ENCODE measurements at places on chromosomes 7 and 10.

DNA sequence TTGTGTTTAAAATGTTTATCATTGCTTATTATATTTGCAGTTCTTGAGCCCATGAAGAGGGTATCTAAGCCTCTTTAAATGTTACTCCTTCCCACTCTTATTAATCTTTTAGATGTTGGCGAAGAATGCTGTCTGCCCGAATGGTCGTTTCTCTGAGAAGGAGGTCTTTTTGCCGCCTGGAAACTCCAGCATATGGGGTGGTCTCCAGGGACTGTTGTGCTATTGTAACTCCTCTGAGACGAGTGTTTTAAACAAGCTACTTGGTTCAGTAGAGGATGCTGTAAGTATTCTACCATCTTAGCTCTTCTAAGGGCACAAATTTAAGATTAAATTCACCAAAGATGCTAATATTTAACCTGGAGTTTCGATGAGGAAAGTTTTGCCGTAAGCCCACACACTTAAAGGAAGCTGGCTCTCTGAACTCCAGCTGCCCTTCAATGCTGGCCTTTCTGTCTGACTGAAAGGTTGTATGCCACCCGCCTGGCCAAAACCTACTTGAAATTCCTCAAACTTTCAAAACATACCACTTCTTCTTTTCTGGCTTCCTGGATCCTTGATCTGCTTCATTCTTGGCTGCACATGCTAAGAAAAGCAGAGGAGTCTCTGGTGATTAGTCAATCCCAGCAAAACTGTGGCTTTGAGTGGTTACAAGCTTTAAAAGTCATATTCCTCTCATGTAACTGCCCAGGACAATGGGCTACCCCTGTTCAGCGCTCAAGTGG lies 74.7 kb downstream of the ABCA13 start:
- DNase-seq: no peak

- peak; percentile 95 for DNase-seq
These were observed 355.2 kb upstream of the LRGUK start for GRCh38 chr7:133771788-133772419.

DNA sequence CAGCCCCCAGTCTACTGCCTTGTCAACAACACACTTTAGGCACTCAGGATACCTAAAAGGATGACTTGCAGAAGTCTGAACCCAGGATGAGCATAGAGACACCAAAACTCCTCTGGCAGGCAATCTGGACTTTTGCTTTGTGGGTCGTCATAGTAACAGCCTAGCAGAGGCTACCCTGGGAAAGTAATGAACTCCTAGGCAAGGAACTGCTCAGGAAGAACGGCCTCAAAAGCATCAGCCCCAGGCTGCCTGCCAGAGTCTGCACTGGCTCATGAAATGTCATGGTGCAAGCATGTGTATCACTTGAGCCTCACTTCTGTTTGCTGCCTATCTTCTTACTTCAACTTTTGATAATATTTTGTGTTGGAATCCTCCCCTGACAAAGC lies 715.1 kb downstream of the GRID1 start:
- no peak for DNase-seq

- no peak for DNase-seq
These were observed 170.1 kb downstream of the PKD1L1 start for GRCh38 chr7:47778153-47778661.

DNA sequence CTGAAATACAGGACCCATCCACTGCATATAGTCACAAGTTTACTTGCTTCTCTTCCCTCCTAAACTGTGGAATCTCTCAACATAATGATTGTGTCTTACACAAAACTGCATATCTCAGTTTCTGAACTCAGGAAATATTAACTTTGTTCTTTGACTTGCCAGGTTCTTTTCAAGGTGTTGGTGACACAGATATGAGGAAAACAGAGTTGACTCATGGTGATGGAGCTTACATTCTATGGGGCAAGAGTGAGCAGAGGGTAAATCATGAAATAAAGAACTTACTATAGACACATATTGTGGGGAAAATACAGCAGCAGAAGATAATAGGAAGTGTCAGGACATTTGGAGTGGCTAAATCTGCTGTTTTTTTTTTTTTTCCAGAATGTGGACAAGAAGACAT lies 72.5 kb upstream of the IGFBP3 start:
- DNase-seq: no peak

GRCh38 chr10:31219306-31219705 lies 99.7 kb upstream of the ZEB1 start:
- no peak for DNase-seq

GRCh38 chr10:43229208-43230061 lies 37.4 kb downstream of the RASGEF1A start:
- no peak for DNase-seq

GRCh38 chr7:143299840-143300239 lies 11.7 kb downstream of the CASP2 start:
- DNase-seq: peak; percentile 3

GRCh38 chr10:36026656-36027390 lies 384.7 kb upstream of the FZD8 start:
- DNase-seq: no peak

DNA sequence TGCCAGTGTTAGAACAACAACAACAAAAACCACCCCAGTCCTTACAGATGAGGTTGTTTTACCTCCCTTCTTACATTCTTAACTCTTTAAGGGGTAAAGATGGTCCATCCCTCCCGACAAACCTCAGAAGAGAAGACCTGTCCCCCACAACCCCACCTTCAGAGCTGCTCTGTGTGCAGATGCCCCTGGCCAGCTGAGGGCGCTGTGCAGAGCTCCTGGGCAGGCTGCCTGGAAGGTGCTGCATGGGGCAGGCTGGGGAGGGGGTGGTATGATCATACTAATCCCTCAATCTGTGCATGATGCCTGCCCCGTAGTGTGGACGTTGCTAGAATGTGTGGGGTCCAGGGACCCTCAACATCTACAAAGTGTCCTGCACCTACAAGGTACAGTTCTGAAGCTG lies 387.1 kb downstream of the INHBA start:
- DNase-seq: no peak

DNA sequence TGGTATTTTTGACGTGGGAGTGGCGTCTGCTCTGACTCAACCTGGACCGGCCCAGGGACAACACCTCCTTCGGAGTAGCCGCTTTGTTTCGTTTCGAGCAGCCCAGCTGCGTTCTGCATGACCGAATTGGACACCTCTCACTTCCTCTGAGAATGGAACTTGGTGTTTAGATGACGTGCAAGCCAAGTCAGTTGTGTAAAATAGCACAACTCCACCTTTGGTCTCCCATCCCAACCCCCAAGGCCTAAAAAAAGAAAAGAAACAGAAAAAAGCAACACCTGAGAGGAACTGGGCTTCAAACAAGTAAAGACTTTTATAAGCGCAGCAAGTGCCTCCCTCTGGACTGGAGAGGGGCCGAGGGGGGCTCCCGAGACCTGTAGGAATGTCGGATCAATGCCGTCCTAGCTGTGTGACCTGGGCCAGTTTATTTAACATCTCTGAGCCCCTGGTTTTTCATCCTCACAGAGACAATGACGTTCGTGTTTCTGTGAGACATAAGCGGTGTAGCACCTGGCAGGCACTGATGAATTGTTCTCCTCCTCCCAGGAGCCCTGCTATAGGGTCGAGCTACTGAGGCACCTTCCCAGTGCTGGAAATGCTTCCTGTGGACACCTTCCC lies 52.0 kb upstream of the SMNDC1 start:
- DNase-seq: no peak

DNA sequence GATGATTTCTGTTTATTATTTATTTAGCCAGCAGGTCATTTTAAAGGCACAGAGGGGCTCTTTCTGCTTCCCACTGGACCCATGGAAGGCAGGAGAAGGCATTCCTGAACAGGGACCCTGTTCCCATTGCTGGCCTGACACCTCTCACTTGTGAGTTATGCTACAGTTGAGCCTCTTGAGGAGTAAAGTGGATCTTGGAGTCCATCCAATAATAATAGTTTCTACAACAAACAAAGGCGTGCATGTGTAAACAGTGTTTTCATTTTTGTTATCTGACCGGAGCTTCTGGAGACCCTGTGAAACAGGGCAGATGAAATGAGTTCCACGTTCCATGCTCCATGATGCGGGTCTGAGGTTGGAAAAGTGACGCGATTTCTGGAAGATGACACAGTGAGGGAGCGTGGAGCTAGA lies 127.3 kb upstream of the HABP2 start:
- DNase-seq: peak; percentile 81

DNA sequence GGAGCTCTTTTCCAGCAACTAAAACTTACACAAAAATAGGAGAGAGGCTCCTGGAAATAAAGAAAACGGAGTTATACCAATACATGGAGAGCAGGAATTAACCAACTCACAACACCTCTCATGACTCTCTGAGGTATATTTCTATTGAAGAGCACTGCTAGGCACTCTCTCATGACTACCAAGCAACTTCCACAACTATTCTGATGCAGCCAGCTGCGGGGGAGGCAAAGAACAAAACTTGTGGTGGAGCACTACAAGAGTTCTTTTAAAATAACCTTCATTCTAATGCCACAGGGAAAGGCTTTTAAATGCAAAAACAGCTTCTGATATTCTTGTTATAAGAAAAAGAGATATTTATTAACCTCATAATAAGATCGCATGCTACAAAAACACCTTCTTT lies 140.7 kb downstream of the SLC25A13 start:
- DNase-seq: no peak

- DNase-seq: no peak
These were observed 6.6 kb upstream of the EBF3 start for GRCh38 chr10:129970465-129971364.

DNA sequence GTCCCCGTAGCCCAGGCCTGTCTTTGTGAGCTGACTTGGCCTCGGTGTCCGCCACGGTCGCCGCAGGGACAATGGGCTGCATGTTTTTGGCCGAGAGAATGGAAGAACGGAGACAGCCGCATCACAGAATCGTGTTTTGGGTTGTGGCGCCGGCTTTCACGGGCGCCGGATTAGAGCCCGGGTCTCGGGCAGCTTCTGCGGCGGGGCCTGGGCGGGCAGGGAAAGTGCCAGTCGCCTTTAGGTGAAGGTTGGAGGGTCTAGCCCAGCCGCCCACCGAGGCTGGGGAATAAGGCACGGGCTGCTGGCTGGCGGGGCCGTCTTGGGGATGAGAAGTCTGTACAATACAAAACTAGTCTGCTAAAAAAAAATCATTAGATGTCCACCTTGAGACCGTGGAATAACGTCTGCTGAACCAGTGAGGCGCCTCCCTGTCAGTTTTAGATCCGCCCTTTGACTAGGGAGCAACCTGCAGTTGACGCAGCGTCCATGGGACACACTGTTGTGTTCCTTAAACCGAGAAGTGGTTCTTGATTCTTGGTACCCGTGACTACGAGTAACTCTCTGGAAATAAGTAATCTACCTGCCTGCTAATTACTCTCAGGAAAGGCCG lies 577 bp downstream of the DNAJB9 start:
- DNase-seq: peak; percentile 54

- peak; percentile 57 for DNase-seq
These were observed 4.3 kb upstream of the KCNMA1 start for GRCh38 chr10:77641788-77642397.

GRCh38 chr7:106177300-106177690 lies 65.2 kb upstream of the SYPL1 start:
- DNase-seq: no peak

DNA sequence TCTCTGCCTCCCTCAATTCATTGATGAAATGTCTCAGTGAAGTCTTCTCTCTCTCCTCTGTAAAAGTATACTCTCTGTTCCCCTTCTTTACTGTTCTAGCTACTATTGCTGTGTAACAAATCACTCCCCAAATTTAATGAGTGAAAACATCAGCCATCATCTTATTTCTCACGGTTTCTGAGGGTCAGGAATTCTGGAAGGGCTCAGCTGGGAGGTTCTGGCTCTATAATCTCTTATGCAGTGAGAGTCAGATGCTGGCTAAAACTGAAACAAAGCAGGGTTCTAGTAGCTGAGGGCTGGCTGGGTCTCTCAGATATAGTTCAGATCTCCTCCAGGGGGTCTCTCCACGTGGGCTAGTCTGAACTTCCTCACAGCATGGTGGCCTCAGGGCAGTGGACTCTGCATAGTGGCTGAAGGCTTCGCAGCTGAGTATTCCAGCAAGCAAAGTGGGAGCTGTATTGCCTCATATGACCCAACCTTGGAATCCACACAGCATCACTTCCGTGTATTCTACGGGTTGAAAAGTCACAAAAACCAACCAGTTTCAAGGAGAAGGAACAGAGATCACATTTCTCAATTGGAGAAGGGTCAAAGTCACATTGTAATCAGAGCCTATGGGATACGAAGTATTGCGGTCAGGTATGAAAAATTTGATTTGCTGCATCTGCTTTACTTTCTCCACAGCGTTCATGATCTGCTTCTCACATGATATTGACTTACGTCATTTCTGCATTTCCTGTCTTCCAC lies 74.8 kb upstream of the ATRNL1 start:
- no peak for DNase-seq

DNA sequence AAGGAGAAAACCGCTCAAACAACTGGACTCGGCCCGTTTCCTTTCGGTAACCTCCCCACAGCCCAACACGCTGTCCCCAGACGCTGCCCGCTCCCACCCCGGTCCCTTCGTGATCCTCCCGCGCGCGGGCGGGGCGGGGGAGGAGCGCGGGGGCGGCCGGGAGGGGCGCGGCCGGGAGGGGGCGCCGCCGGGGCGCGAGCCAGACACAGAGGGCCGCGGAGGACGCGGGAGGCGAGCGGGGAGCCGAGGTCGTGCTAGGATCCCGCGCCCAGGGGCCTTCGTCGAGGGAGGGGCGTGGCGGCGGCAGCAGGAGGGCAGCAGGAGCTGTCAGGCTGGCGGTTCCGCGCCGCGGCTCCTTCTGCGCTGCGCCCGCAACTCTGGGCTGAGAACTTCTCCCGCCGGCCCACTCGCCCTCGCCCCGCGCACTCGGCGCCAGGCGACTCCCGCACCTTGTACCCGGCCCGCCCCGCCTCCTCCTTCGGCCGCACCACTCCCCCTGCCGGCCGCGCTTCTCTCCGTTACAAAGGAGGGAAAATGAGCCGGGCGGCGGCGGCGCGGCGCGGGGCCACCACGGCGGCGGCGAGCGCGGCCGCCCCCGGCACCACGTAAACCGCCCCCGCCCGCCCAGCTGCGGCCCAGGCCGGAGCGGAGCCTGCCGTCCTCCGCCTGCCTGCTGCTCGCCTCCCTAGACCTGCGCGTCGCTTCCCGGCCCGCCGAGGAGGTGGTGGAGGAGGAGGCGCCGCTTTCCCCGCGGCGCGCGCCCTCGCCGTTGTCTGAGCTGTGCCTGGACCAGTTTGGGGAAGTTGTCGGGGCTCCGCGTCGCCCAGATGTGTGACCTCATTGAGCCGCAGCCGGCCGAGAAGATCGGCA lies at the start of gene CDK14:
TSS of gene CDK14 (plus strand) at position 521 of the 870 bp plus-strand sequence. CDS start at position 828, 307 bp downstream.
- peak; percentile 64 for DNase-seq

GRCh38 chr10:114987995-114988394 lies 50.0 kb downstream of the TRUB1 start:
- no peak for DNase-seq

All from NCI-H1105 treated with DMSO at 0.1 percent for 48 hours (cell line).